ENCODE measurements at places on chromosomes 12 and 14.

GRCh38 chr14:95003099-95003960 lies 154.0 kb downstream of the DICER1 start:
- no peak for DNase-seq

DNA sequence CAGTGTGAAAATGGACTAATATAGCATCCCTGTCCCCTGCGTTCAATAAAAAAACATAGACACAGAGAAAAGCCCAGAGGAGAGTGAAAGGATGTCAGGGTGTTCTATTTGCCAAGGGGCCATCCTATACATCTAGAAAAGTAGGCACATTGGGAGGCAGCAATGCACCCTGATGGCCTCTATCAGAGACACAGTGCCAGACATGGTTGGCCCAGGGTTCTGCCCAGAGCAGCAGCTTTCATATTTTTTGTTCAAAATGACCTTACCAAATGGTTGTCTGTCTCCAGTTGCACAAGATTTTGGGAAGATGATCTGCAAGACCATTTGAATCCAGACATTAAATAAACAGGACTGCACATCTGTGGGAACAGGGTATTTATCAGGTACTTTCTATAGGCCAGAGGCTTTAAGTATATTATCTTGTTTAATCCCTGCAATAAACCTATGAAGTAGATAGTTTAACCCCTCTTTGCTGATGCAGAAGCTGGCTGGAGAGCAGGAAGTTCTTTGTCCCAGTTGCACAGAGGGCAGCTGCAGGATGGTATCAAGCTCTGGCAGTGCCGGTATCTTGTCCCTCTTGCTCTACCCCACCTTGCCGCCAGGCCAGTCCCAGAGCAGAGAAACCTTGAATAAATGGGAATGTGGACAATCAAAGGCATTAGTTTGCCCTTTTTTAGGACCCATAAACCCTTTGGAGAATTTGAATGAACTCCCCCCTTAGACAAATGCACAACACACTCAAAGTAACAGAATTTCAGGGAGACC lies 171.8 kb upstream of the PWP1 start:
- no peak for DNase-seq

DNA sequence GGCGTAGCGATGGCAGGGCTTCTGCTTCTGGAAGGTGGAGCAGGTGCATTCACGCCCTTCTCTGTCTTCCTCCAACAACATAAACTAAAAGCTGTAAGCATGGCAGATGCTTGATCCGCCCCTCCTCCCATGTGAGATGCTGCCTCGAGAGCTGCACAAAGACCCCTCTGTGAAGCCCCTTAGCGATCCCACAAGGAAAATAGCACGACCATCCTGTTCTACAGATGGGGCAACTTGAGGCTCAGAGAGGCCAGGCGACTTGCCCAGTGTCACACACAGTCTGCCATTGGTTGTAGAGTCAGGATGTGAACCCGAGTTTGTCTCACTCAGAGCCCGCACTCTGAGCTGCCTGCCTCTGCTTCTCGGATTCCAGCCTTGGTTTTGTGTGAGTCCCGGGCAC lies 144.4 kb downstream of the SCARB1 start:
- DNase-seq = no peak

- DNase-seq = peak; percentile 30
Observed at GRCh38 chr14:23356662-23357061, 4.0 kb upstream of the SLC22A17 start.

DNA sequence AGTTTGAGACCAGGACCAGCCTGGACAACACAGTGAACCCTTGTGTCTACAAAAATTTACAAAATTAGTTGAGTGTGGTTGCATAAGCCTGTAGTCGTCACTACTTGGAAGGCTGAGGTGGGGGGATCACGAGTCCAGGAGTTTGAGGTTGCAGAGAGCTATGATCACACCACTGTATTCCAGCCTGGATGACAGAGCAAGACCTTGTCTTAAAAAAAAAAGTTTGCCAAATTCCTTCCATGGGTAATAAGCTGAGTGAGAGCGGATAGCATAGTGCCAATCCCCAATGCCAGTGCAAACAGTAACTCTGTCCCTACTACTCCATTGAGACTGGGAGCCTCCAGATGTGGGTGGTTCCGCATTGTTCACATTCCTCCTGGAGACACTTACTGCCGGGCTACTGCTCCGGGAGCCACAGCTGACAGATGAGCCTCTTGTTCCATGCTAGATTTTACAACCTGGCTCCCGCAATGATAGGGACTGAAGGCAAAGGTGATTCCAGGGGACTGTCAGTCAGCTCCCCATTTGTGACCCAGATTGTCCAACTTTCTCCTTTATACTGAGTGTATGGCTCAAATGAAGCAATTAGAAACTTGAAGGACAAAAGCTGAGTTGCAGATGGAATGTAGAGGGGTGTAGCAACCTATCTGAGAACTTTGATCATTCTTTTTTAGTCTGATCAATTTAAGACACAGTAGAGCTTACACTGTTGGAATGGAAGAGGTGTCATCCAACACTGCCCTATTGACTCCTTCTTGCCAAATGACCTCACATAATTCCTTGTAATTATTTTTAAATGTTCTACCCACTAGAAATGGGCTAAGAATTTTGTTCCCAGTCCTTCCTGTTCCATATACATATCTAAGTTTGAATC lies 13.4 kb upstream of the FRMD6 start:
- no peak for DNase-seq

DNA sequence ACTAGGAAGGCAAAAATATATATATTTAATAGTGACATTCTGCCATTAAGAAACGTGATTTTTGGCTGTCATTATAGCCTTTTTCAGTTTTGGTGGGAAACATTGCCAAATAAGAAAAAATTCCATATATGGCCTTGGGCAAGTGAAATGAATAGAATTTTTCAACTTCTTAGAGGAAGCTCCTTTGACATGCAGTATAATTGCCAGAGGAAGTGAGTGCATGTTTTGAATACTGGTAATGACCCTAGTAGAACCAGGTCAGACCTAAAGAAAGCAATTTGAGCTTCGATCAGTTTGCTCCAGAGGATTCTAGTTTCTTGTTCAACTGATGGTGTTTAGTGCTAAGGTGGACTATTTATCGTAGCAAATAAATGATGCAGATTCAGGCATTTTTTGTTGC lies 26.2 kb upstream of the TRIM9 start:
- DNase-seq = no peak
